CD4-positive, alpha-beta T cell treated with Interferon gamma for 1 hour (primary cell): ENCODE measurements at places on chromosomes 3 and 15.
A peak's percentile ranks its signal among the peaks of the same experiment; 100 is the strongest.

- DNase-seq = peak; percentile 47
Observed at GRCh38 chr15:31197497-31198414, 96.2 kb upstream of the TRPM1 start.

DNA sequence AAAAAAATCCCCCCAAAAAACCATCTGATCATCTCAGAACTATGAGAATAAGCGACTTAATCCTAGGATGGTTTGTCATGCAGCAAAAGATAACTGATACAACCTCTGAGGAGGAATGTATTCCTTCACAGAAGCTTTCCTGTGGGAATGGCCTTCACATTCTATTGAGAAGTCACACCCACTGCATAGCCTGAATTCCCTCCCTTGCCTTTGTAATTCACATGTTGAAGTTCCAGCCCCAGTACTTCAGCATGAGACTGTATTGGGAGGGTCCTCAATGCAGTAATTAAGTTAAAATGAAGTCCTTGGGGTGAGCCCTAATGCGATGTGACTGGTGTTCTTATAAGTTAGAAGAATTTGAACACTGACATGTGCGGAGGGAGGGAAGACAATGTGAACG lies 395.2 kb downstream of the TUSC7 start:
- no peak for DNase-seq

DNA sequence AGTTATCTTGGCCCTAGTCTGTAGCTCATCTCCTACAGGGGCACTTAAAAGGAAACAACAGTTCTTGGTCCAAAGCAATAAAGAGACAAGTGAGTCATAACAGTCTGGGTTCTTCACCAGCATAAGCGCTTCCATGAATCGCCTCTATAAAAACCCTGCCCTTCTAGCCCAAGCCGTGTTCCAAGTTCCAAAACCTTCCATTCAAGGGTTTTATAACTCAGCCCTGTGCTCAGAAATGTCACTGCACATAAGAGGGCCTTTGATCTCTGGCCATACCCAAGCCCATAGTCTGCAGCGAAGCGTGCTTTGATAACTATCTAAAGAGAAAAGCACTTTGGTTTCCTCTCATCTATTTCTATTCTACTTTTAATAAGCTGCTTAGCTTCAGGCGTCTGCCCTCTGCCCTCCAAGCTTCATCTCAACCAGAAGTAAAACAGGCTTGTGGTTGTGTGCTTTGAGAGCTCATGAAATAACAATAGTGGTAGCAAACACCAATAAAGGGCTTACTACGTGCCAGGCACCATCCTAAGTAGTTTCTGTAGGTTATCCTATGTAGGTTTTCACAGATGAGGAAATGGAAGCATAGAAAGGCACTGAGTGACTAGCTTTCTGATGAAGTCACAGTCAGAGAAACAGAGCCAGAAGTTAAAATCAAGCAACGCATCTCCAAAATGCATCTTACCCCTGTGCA lies 64.0 kb upstream of the AKAP13 start:
- no peak for DNase-seq

- peak; percentile 15 for DNase-seq
Observed at GRCh38 chr3:63921741-63922482, 9.7 kb upstream of the SCAANT1 start.

- no peak for DNase-seq
Observed at GRCh38 chr3:49639551-49639950, 34.6 kb upstream of the APEH start.

DNA sequence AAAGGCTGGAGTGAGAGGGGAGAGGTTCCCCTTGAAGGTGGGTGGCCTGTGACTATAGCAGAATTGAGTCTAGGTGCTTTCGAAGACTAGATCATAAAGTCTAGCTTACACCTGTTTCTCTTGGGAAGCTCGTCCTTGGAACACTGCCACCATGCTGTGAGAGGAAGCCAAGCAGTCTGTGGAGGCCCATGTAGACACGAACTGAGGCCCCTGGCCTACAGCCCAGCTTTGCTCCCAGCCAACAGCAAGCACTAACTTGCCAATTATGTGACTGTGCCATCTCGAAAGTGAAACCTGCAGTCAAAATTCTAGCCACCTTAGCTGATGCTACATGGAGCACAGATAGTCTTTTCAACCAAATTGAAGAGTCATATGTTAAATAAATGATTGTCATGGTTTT lies 190.5 kb upstream of the NECTIN3 start:
- DNase-seq = no peak

DNA sequence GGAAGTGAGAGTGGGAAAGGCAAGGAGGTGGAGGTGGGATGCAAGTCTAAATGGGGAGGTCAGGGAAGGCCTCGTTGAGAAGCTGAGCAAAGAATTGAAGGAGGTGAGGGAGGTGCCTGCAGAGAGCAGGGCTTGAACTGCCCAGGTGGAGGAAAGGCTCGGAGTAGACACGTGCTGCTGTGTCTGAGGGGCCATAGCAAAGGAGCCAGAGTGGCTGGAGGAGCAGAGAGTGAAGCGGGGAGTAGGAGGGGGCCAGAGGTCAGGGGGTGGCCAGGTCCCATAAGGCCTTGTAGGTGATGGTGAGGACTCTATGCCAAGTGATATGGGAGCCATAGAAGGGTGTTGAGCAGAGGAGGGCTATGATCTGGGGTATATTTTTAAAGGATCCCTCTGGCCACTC lies 21.4 kb upstream of the HRH1 start:
- no peak for DNase-seq

- no peak for DNase-seq
Observed at GRCh38 chr3:36132214-36132613, 248.1 kb upstream of the STAC start.

GRCh38 chr15:28904541-28905315 lies 19.0 kb downstream of the APBA2 start:
- DNase-seq = no peak

DNA sequence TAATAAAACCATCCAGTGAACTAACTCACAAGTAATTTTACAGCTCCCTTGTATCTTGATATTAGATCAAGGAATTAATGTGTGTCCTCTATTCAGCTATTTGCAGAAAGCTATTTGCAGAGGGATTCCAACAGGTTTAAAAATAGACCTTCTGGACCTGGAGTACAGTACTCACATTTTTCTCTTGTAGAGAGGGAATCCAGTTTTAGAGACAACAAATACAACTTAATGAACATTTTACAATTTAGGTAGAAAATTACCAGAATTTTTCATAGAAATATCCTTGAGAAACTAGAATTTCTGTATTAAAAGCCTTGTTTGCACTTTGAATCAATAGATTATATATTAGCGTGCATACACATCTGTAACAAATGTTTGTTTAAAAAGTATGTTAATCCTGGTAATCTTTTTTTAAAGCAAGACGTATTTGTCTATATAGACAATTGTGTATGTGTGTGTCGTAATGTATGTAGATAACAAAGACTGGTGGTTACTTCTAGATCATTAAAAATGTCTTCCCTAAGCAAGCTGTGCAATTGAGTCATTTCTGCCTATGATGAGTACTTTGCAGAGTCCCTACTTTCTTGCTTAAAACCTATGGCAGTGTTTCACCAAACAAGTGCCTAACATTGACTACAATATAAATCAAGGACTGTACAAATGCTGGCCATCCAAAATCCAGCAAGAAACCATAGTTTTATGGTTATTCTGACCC lies 57.9 kb downstream of the PPP2R3A start:
- DNase-seq = no peak

- no peak for DNase-seq
Observed at GRCh38 chr3:114132500-114132899, 46.4 kb downstream of the DRD3 start.

DNA sequence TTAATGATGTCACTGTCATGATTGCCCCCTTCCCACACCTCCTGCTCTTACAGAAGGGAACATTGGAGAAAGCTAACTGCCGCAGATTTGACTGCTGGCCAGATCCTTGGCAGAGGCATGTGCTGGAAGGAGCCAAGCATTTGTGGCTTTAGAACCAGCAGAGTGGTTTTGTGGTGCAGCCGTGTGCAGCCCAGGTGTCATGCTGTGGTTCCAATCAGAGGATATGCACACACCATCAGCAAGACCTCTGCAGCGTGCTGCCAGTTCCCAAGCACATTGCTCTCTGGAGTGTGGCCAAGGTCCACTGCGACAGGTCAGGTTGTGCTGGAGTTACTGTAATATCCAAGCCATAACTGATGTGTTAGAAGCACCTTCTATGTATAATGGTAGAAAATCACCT lies 61.6 kb downstream of the OTOL1 start:
- DNase-seq = no peak

DNA sequence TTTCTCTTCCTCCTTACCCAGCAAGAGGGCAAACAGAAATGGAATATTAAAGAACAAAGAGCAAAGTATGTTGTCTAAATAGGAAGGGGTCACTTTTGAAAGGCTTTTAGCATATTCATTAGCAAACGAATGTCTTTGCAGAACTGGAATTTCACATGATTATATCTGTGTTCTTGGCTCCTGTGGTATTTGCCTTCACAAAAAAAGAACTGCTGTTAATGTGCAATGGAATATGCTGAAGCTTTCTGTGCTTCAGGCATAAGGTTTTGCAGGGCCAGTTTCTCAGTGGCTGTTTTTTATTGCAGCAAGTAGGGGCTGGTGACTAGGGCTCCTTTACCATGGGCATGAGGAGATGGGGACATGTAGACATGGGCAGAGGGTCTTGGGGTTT lies 173.4 kb downstream of the USP13 start:
- no peak for DNase-seq

DNA sequence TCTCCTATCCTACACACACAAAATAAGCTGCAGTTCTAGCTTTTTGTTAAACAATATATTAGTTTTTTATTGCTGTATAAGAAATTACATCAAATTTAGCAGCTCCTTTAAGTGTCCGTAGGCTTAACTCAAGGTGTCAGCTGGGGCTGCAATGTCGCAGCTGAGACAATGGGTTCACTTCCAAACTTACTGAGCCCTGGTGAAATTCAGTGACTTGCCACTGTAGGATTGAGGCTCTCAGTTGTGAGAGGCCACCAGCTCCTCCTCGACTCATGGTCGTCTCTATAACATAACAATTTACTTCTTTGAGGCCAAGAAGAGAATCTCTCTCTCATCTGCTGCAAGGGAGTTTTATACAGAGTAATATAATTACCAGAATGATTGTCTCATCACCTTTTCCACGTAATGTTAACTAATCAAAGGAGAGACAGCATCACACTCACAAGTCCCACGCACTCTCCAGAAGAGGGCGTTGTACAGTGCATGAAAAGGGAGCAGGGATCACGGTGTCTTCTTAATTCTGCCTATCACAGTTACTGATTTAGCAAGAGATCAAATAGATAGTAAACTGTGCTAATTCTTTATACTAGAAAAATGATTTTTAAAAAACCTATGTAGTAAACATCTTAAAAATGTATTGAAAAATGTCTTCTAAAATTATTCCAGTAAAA lies 735.6 kb upstream of the GBE1 start:
- no peak for DNase-seq

- DNase-seq = no peak
Observed at GRCh38 chr3:161413127-161413854, 42.0 kb upstream of the SPTSSB start.

GRCh38 chr3:30113906-30114305 lies 492.5 kb upstream of the TGFBR2 start:
- no peak for DNase-seq

DNA sequence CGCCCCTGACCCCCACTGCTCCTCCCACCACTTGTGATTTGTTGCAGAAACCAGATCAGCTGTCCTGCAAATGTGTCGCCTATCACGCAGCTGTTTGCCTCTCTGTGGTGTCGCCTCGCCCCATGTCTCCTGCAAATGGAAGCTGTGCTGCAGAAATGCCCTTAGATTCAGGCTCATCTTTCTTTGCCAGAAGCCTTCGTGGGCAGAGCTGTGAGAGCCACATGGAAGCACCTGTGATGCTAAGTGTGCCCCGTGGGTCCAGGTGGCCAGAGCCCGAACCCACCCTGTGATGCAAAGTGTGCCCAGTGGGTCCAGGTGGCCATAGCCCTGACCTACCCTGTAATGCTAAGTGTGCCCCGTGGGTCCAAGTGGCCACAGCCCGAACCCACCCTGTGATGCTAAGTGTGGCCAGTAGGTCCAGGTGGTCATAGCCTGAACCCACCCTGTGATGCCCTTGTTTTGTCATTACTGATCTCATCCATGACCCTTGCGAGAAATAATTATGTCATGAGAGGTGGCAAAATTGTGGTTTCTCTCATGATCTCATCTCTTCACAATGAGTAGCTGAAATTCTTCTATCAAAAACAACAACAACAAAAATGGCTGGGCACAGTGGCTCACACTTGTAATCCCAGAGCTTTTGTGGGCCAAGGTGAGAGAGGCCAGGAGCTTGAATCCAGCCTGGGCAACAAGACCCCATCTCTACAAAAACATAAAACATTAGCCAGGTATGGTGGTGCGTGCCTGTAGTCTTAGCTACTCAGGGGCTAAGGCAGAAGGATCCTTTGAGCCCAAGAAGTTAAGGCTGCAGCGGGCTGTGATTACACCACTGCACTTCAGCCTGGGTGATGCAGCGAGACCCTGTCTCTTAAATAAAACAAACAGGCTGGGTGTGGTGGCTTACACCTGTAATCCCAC lies 187.4 kb downstream of the GOLGA6L6 start:
- DNase-seq = peak; percentile 2

- DNase-seq = no peak
Observed at GRCh38 chr15:90291679-90292356, 26.3 kb downstream of the NGRN start.

DNA sequence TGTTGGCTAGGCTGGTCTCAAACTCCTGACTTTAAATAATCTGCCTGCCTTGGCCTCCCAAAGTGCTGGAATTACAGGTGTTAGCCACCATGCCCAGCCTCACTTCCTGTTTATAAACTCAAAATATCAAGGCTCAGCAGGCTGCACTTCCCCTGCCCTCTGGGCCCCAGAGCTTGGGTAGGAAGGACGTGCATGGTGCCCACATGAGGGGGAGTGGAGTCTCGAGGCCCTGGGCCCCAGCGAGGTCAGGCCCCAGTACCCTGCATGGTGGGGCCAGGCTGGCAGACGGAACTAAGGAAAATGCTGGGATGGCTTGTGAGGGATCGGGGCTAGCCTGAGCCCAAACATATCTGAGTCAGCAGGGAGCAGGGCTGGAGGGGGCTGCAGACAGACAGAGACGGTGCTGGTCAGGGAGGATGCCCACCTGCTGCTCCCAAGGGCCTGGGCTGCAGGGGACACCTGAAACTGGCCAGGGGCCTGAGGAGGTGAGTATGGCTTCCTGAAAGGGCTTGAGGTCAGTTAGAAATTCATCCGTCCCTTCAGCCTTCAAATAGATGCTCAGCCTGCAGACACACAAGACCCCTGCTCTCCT lies 5.1 kb downstream of the SPTBN5 start:
- no peak for DNase-seq
